ENCODE measurements at places on chromosomes 5 and 9. TPM values are rescaled to one million over a fixed set of nuclear protein-coding genes. Genes with fewer than 3 reads are reported as not detected.

TRIO gene
- 148 TPM for total RNA-seq

- H3K27me3 ChIP-seq = no peaks in the 10 kb centered on the region
- H3K4me1 ChIP-seq = no peaks in the 10 kb centered on the region
- no peak for DNase-seq
- H3K36me3 ChIP-seq = no peaks in the 10 kb centered on the region
- H3K27ac ChIP-seq = no peak overlapping the region
These were observed 439.1 kb upstream of the KIF2A start for GRCh38 chr5:61866930-61867329.

DNA sequence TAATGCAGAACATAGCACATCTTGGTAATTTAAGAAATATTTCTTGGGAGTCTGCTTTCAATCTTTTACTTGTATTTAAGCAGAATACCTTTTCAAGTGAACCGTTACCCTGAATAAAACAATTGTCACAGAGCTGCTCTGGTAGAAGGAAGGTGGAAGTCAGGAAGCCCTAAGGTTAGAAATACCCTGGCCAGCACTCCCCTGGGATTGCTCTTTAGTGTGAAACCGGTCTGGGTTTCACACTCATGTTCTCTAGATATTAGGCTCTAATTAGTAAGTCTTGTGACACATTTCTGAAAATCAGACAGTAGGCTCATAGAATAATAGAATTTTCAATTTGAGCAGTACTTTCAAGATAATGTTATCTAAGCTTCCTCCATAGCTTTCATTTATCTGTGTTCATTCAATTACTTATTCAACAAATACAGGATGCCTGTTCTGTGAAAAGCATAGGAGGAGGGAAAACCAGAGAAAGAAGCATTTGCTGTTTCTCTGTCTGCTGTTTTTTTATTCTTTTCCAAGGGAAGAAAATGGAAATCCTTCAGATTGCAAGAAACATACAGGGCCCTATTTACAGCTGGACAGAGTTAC lies 825.5 kb downstream of the TLR4 start:
- H3K4me3 ChIP-seq = no peak overlapping the region
- no peaks in the 10 kb centered on the region for H3K36me3 ChIP-seq
- no peak for DNase-seq
- H3K27me3 ChIP-seq = no peaks in the 10 kb centered on the region
- no peak overlapping the region for H3K27ac ChIP-seq

DNA sequence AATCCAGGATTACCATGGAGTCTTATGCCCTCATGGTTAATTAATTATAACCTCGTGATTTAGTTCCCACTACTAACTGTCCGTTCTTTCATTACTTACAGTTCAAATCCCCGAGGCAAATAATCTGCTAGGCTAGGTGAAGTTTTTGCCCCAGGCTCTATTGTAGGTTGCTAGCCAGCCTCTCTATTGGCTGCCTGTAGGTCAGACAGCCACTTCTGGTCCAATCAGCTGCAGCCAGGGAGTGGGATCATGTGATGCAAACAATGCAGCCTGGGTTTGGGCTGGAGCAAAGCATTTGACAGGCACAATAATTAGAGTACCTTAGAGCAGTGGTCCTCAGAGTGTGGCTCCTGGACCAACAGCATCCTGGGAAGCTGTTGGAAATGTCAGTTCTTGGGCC lies 17.7 kb downstream of the TMEM252 start:
- no peaks in the 10 kb centered on the region for H3K27me3 ChIP-seq
- H3K27ac ChIP-seq = no peak overlapping the region
- no peaks in the 10 kb centered on the region for H3K4me1 ChIP-seq
- no peak for DNase-seq

- no peaks in the 10 kb centered on the region for H3K36me3 ChIP-seq
- H3K4me1 ChIP-seq = no peaks in the 10 kb centered on the region
- no peak overlapping the region for H3K27ac ChIP-seq
- H3K4me3 ChIP-seq = no peak overlapping the region
- no peaks in the 10 kb centered on the region for H3K27me3 ChIP-seq
These were observed 353.6 kb downstream of the DEPDC1B start for GRCh38 chr5:60346393-60346792.

- H3K27me3 ChIP-seq = no peaks in the 10 kb centered on the region
- H3K4me1 ChIP-seq = no peaks in the 10 kb centered on the region
- no peak overlapping the region for H3K4me3 ChIP-seq
- no peak overlapping the region for H3K27ac ChIP-seq
- no peaks in the 10 kb centered on the region for H3K36me3 ChIP-seq
These were observed 50.1 kb downstream of the C5orf15 start for GRCh38 chr5:133918316-133918715.
